ENCODE measurements at places on chromosomes 4 and X.
A peak's percentile ranks its signal among the peaks of the same experiment; 100 is the strongest.

DNA sequence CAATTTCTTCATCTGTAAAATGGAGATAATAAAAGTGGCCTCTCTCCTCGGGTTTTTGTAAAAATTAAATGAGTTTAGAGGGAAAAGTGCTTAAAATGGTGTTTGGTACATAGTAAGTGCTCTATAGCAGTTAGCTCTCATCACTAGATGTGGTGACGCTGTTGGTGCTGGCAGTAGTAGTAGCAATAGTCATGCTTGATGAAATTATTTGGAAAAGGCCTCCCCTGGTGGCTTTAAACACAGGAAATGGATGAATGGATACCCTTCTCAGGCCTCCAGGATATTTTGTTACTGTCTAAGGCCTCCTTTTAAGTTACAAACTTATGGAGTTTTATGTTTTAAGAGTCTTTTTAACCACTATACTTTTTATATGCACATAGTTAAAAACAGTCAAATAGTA, 142.9 kb downstream of the CBR4 start:
- no peak for DNase-seq

GRCh38 chrX:107565015-107565414, 63.3 kb upstream of the PRPS1 start:
- DNase-seq: no peak

DNA sequence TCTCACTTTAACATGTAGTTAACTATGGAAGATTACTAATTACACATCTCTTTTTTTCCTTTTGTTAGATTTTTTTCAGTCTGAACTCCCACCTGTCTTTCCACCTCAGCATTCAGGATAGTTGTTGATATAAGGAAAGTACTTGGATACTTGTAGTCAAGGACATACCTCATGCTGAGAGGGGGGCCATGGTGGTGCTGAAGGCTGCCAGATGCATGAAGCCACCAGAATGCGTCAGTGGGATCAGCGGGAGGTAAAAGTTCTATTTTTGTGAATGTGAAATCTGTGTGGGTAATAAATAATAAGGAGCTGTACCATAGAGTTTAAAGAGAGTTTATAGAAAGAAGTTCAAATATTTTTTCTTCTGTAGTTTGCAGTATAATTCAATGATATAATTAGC, 13.1 kb upstream of the NDST4 start:
- peak; percentile 8 for DNase-seq

GRCh38 chr4:77872723-77873445, 10.3 kb downstream of the MRPL1 start:
- no peak for DNase-seq

GRCh38 chr4:21768349-21769310, 179.9 kb downstream of the KCNIP4 start:
- DNase-seq: peak; percentile 37

DNA sequence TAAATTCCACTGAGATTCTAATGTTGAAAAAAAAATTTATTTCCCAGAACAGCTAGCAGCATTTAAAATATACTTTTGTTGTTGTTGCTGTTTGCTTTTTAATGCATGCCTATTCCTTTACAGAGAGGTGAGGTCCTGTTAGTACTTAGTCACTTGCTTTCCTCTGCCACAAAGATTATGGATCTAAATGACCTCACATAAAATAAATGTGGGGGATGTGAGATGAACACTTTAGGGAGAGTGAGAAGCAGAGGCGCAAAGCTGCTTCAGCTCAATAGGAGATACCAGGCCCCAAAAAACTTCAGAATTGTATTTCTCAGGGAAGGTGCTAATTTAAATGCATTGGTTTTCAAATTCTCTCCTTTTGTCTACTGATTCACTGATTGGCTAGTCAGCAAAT, 4.0 kb downstream of the LDB2 start:
- DNase-seq: no peak

- DNase-seq: no peak
These were observed 31.4 kb downstream of the GAK start for GRCh38 chr4:900721-901120.

Measured in NCI-H510A treated with DMSO at 0.1 percent for 48 hours (cell line).